Effector memory CD8-positive, alpha-beta T cell (primary cell): ENCODE measurements at places on chromosomes 7 and 10.

GRCh38 chr7:94481279-94481678, 28.3 kb upstream of the CASD1 start:
- DNase-seq: no peak
- H3K36me3 ChIP-seq: no peaks in the 10 kb centered on the region
- no peaks in the 10 kb centered on the region for H3K4me1 ChIP-seq
- H3K4me3 ChIP-seq: no peak overlapping the region

DNA sequence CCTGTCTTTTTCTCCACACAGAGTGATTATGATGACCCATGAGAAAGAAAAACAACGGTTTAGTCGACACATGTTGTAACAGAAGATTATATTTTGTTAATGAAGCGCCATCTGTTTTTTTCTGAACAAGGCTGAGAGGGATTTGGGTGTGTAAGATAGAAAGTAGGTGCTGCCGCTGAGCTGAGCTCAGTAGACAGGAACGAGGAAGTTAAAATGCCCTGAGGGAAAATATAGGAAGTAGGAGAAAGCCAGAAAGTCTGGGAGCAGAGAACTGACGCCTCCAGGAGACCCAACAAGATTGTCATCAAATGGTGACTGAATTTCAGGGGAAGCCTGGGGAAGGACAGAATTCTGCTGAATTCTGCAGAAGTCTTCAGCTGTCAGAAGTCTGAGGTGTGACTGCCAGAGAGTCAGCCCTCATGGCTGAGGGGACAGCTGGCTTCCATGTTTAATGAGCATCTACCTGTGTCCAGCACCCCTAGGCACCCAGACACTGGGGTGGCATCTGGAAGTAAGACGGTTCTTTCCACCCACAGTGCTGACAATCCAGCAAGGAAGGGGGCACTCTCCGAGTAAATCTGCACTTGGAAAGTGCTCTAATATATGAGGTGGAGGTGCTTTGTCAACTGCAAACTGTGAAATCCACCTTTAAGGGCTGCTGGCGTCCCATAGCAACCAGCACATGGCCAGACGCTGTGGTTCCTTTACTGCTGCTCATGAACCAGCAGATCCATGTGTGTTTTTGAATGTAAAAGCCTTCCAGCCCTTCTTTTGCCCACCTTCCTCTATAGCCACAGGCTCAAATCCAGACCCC, 12.5 kb upstream of the TSPAN15 start:
- no peak for DNase-seq
- no peaks in the 10 kb centered on the region for H3K4me1 ChIP-seq
- no peaks in the 10 kb centered on the region for H3K36me3 ChIP-seq
- no peak overlapping the region for H3K27ac ChIP-seq
- no peak overlapping the region for H3K4me3 ChIP-seq
- H3K27me3 ChIP-seq: peaks cover 54% of the 10 kb centered on the region

- H3K27ac ChIP-seq: no peak overlapping the region
- no peaks in the 10 kb centered on the region for H3K4me1 ChIP-seq
- DNase-seq: no peak
- H3K4me3 ChIP-seq: no peak overlapping the region
These were observed 134.1 kb downstream of the LRMDA start for GRCh38 chr10:75565286-75566251.

DNA sequence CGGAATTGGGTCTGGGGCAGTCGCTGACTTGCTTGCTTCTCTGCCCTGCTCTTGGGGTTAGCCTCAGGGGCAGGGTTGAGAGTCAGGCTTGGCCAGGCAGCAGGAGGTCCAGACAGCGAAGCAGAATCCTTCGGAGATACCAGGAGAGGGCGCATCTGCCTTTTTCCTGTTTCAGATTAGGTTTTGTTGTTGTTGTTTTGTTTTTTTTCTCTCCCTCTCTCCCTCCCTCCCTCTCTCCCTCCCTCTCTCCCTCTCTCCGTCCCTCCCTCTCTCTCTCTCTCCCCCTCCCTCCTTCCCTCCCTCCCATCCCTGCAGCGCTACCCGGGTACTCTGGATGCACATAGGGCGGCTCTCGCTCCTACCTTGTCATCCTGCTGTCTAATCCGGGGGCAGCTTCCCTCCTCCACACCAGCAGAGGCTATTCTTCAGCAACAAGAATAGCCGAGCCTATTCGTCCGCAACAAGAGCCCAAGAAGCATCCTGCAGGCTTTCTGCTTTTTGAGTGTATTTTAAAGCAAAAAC, 758 bp upstream of the OPTN start:
- peaks cover 25% of the 10 kb centered on the region for H3K4me1 ChIP-seq
- H3K36me3 ChIP-seq: peaks cover 9% of the 10 kb centered on the region
- H3K27me3 ChIP-seq: no peaks in the 10 kb centered on the region
- DNase-seq: peak; percentile 48

DNA sequence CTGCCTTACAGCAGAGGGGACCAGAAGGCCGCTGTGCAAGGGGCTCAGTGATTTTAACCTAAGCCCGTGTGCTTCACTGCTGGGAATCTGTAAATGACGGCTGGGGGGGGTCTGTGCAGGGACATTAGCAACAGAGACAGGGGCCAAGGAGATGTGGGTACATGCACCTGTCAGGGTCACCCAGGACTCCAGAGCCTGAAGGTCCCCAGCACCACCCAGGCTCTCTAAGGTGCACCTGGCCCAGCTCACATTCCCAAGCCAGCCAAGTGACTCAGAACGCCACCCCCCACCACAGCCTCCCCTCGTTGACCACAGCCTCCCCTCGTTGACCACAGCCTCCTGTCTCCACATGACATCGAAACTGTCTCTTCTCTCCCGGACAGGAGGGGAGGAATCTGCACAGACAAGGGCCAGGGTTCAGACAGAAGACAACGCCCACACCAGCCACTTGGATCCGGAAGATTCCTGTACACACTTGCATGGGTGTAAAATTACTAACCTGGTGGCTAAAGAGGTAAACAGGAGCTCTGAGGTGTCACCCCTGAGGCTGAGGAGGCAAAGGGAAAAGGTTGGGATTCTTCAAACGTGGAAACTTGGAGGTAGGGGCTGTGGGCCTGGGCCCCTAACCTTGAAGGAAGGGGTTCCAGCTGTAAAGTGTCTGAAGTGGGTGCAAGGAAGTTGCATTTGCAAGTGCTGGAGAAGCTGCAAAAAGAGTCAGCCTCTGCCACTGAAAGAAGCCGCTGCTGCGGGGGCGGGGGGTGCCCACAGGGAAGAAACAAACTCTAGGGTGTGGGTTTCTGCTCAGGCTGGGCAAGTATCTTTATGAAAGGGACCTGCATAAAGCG, 27.0 kb downstream of the CALML3 start:
- H3K27ac ChIP-seq: peak overlapping the region; percentile 46
- H3K4me3 ChIP-seq: no peak overlapping the region
- H3K36me3 ChIP-seq: no peaks in the 10 kb centered on the region
- H3K27me3 ChIP-seq: peaks cover 15% of the 10 kb centered on the region
- peaks cover 9% of the 10 kb centered on the region for H3K4me1 ChIP-seq

DNA sequence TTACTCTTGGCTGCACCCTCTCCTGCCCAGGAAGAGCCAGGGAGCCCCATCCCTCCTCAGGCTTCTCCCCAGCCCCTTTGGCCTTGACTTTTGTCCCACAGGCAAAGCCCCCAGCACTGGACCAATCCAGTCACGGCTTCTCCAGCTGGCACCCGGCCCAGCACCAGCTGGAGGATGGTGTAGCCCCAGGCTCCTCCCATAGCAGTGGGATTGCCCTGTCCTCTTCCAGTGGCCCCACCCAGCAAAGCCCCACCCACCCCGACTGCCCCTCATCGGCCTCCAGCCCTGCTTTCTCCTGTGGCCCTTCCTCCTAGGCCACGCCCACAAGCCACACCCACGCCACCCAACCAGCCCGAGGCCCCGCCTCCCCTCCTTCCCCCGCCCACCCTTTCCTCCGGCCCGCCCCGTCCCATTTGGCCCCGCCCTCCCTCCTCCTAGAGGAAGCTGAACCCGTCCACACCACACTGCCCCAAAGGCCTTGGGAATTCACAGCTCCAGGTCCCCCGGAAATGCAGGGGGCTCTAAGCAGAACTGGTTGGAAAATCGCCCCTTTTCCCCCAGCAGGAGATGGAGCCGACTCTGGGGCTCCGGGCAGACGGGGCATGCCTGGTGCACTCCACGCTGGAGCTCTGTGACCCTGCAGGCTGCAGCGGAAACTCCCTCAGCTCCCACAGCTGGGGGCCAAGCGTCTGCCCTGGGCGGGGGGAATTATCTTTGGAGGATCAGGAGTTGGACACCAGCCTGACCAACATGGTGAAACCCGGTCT, 25.2 kb downstream of the GET4 start:
- no peaks in the 10 kb centered on the region for H3K4me1 ChIP-seq
- H3K4me3 ChIP-seq: no peak overlapping the region
- no peaks in the 10 kb centered on the region for H3K27me3 ChIP-seq
- no peak for DNase-seq

DNA sequence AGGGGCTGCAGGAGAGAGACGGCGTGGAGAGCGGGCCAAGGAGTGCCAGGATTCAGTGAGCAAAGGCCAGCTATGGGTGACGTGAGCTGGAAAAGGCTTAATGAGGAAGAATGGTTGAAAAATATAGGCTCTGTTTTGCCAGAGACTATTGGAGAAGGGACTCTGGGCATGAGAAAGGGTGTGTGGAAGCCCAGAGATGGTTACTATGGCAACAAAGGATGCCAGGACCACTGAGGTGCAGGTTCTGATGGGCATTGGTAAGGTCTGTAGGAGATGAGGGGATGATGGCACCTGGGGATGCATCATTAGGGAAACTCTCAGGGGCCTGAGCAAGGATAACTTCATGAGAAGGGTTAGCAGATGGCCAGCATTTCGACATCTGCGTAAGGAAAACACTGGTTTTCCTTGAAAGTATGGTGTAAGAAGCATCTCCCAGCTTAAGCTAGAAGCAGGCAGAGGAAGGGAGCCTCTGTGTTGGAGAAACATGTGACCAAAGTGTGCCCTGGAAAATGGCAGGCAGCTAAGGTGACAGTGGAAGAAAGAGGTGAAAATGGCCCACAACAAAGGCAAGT, 21.6 kb upstream of the FAM180A start:
- H3K27ac ChIP-seq: no peak overlapping the region
- peaks cover 36% of the 10 kb centered on the region for H3K27me3 ChIP-seq
- no peak overlapping the region for H3K4me3 ChIP-seq
- no peak for DNase-seq
- peaks cover 2% of the 10 kb centered on the region for H3K36me3 ChIP-seq

DNA sequence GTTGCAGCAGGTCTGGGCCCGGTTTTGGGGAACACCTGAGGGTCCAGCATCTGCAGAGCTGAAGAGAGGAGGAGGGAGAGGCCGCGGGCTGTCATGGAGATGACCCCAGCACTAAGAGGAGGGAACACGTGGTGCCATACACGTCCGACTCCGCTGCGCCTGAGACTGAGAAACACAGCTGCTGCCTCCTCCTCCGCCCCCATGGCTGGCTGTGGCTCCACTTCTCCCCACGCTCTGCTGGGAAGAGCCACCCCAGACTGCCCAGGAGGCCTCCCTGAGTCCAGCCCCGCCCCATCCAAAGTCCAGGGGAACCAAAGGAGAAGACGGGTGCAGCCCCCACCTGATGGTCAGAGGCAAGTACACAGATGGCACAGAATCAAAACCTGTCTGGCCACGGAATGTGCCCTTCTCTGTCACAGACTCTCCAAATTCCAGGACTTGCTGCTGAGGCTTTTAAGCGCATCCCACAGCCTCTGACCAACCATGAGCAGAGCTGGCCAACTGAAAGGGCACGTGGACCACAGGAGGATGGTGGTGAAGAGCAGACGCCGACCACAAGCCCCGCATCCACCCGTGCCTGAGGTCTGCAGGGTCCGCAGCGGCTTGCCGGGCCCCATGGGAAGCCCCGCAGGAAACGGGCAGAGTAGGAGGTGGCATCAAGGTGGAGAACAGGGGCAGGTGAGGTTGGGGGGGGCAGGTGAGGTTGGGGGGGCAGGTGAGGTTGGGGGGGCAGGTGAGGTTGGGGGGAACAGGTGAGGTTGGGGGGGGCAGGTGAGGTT, 24.0 kb downstream of the STK32C start:
- no peak overlapping the region for H3K27ac ChIP-seq
- peaks cover 16% of the 10 kb centered on the region for H3K4me1 ChIP-seq
- H3K36me3 ChIP-seq: no peaks in the 10 kb centered on the region
- DNase-seq: no peak

GRCh38 chr7:50363327-50364060, 59.0 kb downstream of the IKZF1 start:
- peak overlapping the region; percentile 99 for H3K27ac ChIP-seq
- H3K36me3 ChIP-seq: peaks cover 83% of the 10 kb centered on the region
- peaks cover 80% of the 10 kb centered on the region for H3K4me1 ChIP-seq
- DNase-seq: peak; percentile 60

GRCh38 chr7:140060788-140061606, 1.8 kb downstream of the PARP12 start:
- DNase-seq: no peak
- peaks cover 66% of the 10 kb centered on the region for H3K4me1 ChIP-seq
- H3K4me3 ChIP-seq: peak overlapping the region; percentile 91
- peaks cover 17% of the 10 kb centered on the region for H3K36me3 ChIP-seq
- H3K27me3 ChIP-seq: no peaks in the 10 kb centered on the region

- peaks cover 5% of the 10 kb centered on the region for H3K27me3 ChIP-seq
- H3K4me3 ChIP-seq: no peak overlapping the region
- no peak overlapping the region for H3K27ac ChIP-seq
- peaks cover 6% of the 10 kb centered on the region for H3K4me1 ChIP-seq
These were observed 16.7 kb upstream of the CLIP2 start for GRCh38 chr7:74272305-74273038.

DNA sequence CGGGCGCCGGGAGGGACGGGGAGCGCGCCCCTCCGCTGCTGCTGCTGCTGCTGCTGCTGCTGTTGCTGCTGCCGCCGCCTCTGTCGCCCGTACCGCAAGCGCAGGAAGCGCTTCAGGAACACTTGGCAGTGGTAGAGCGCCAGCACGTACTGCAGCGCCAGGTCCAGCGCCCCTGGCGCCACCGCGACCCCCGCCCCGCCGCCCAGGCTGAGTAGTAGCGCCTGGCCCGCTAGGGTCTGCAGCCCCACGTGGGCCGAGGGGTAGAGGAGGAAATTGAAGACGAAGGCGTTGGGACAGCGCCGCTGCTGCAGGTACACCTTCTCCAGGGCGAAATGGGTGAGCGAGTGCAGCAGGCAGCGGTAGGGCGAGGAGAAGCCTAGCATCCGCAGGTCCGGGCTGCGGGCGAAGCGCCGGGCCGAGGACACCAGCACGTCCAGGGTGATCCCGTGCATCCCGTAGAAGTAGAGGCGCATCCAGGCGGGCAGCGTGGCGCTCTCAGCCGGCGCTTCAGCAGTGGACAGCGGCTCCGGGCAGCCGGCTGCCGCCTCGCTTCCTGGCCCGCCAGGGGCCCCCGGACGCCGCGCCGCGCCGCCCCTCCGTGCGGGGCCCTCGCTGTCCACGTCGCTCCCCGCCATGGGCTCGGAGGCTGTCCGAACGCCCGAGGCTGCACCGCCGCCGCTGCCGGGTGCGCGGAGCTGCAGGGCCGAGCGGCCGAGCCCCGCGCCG, at the start of gene TMEM229A:
TMEM229A (minus strand) TSS at position 699 of the 726 bp plus-strand sequence; CDS start at position 635, 64 bp downstream.
- H3K4me3 ChIP-seq: peak within 1 kb of the TSS; percentile 38
- no peaks in the 10 kb centered on the region for H3K36me3 ChIP-seq
- H3K27me3 ChIP-seq: peaks cover 53% of the 10 kb centered on the region
- no peak for DNase-seq

GRCh38 chr7:117907049-117907640, 33.9 kb upstream of the CTTNBP2 start:
- H3K27me3 ChIP-seq: no peaks in the 10 kb centered on the region
- no peak overlapping the region for H3K27ac ChIP-seq
- no peaks in the 10 kb centered on the region for H3K36me3 ChIP-seq
- DNase-seq: no peak
- H3K4me3 ChIP-seq: no peak overlapping the region

- H3K36me3 ChIP-seq: no peaks in the 10 kb centered on the region
- H3K4me3 ChIP-seq: no peak overlapping the region
- H3K27me3 ChIP-seq: no peaks in the 10 kb centered on the region
- H3K4me1 ChIP-seq: no peaks in the 10 kb centered on the region
- DNase-seq: no peak
These were observed 65.4 kb downstream of the CDK14 start for GRCh38 chr7:90661290-90662151.
